H54 (cell line): ENCODE measurements at places on chromosomes 12 and 14.

- no peak for DNase-seq
Observed at GRCh38 chr12:76698966-76699365, 64.9 kb upstream of the ZDHHC17 start.

DNA sequence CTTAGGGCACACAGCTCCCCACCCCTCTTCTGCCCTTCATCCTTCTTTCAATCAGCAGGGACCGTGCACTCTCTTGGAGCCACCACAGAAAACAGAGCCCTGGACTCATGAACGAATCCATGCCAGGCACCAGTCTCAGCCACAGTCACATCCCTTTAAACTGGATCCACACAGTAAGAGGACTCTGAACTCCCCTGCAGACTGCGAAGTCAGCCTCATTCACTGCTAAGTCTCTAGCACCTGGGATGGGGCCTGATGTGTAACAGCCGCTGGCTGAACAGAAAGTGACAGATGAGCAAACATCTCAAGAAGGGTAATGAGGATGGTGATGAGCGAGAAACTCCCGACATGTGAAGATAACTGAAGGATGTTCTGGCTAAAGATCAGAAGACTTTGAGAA, 45.8 kb upstream of the IQSEC3 start:
- no peak for DNase-seq

- no peak for DNase-seq
Observed at GRCh38 chr12:103823871-103824270, 17.2 kb downstream of the NT5DC3 start.

- peak; percentile 6 for DNase-seq
Observed at GRCh38 chr14:74019408-74020137, 424 bp downstream of the BBOF1 start.

DNA sequence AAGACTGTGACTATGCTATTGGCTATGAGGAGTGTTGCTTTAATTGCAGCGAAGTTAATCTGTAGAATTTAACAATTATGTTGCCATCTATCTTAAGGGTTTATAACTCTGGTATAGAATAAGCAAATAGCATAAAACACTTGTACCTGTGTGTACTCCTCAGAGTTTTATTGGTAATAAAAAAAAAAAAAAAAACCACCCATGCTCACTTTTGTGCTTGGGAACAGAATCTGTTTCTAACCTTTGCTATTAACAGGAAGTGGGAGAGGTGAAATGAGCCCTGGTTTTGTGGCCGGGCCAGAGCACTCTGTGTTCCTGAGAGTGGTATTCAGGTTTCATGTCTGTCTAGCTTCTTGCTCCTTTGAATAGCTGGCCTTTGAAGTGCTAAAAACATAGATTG, 53.1 kb downstream of the PDE3A start:
- no peak for DNase-seq

DNA sequence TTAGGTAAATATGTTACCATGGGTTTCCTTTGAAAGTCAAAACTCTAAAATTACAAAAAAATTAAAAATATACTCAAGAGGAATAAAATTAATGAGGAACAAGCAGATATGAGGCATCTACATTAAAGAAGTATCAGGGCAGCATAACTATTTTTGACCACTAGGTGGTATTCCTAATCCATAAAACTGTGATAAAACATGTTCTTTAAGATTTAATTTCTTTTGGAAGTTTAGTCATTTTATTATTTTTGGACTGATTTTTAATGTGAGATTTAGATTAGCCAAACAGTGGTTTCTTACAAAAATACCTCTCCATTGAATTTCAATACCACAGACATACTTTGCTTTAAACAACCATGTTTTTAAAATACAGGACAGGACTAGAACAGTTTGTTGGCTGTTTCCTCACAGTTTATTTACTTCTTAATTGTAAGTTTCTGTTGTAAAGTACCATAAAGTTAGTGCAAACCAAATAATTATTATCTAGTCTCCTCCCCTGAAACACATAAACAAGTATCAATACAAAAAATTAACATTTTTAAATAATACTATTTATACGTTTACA, 49.8 kb downstream of the NTS start:
- no peak for DNase-seq

DNA sequence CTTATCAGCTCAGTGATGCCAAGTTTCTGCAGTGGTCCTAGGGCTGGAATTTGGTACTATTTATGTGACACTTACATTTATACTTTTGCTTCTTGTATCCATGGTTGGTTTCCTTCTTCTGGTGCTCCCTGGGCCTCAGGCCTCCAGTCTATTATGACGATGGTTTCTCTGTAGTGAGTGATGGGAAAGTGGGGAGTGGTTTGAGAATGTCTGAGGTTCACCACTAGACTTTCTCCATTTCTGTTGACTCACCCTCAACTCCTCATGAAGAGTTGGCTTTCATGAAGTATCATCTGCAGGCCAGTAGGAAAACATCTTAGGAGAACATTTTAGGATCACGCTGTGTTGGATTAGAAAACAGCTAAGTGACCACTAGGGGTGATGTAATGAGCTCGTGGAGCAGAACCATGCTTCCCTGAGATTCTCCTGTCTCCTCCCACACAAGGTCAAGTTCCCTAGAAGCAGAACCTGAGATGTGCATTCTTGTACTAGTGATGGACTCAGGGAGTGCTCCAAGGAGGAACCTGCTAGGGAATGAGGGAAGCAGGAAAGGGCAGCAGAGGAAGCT, 32.1 kb downstream of the RPH3A start:
- DNase-seq = no peak

DNA sequence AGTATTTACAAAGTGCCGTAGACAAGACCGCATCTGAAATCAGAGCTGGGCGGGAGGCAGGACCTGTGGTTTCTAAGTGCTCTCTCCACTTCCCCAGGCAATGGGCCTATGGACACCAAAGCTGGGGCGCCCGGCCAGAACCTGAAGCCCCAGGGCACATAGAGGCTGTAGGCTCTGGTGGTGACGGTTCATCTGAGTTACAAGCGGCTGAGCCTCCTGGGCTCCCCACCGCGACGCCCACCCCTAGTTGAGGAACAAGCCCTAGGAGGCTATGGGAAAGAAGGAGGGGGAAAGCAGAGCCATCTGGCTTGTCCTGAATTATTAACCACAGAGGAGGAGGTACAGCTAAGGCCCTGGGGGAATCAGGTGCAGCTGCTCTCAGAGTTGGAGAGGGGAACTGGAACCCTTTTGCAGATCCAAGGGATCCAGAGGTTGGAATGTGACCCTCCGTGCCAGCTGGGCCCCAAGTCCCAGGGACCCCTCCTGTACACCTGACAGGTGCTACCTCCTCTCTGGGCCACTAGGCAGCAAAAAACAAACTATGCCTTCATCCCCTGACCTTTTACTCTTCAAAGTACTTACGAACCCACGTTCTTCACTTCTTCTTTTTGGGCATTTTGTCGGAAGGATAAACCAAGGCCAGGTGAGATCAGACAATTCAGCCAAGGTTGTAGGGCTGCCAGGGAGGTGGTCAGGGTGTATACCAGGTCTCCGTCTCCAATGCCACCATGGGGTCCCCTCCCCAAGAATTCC, 77.2 kb downstream of the ARL6IP4 start:
- DNase-seq = no peak

DNA sequence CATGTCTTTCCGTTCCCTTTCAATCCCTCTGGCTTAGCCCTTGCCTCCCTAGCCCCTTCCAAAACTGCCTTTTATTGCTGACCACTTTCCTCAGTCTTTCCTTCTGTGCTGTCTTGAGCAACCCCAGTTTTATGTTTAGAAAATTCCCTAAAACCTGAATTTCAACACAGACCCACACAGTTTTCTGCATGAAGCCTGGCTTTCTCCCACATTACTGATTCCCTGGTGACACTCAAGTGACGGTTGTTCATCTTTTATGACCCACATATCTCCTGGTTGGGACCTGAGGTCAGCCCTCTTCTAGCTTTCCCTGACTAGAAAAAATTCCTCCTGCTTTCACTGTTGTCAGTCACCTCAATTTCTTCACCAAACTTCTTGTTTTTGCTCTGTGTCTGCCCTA, 21.0 kb downstream of the FGD4 start:
- no peak for DNase-seq

- DNase-seq = no peak
Observed at GRCh38 chr14:60455875-60456274, 30.0 kb downstream of the C14orf39 start.

DNA sequence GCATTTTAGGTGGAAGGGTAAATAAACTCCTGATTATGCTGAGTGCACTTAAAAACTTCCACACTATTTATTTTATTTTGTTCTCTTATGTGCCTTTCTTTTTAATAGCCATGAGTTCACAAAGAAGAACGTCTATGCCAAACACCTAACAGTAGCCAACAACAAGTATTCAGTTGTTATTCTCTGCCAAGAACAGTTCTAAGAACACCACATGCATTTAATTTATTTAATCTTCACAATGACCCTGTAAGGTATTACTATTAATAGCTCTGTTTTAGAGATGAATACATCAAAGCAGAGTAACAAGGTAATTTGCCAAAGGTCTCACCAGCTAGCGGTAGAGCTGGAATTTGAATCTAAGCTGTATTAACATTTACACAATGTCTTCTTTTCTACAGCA, 240.1 kb downstream of the ALG10B start:
- no peak for DNase-seq

GRCh38 chr12:15234508-15234907, 13.3 kb upstream of the RERG start:
- DNase-seq = no peak

DNA sequence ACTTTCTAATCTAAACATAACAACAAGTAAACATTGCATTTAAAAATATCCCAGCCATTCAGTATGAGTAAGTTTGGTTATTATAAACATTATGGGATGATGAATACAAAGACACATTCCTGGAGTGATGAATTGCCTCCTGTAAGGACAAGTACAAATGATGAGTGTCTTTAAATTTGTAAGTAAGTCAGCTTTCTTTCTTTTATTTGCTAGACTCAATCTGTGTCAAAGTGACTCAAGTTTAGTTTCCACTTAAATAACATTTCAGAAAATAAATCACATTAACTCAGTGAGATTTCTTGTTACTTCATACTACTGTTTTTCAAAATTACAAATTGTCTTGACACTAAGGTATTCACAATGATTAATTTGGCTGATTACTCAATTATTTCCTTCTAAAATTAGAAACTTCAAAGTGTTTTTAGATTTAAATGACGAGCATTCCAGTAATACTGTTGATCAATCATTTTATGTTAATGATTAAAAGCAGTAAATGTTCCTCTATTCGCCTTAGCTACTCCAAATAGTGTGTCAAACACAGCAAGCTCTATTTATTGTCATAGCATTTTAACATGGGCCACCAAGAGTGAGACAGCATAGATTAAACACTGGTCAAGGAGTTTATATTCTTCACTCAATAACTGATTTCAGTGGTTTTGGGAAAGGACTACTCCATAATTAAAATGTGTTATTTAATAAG, 658.0 kb upstream of the MDGA2 start:
- DNase-seq = no peak

DNA sequence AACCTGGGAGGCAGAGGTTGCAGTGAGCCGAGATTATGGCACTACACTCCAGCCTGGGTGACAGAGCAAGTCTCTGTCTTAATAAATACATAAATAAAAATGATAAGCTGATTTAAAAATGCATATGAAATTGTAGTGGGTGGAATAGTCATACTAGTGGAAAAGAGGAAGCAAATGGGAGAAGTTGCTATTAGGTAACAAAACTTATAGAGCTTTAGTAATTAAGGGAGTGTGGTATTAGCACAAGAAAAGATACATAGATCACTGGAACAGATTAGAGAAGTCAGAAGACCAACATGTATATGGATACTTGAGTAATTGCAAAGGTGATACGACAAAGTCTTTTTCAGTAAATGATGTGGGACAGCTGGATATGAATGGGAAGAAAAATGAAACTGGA, 26.5 kb downstream of the TECPR2 start:
- no peak for DNase-seq

GRCh38 chr14:92890830-92891588, 31.9 kb upstream of the CHGA start:
- no peak for DNase-seq
